ENCODE measurements at places on chromosomes 12 and 14.

DNA sequence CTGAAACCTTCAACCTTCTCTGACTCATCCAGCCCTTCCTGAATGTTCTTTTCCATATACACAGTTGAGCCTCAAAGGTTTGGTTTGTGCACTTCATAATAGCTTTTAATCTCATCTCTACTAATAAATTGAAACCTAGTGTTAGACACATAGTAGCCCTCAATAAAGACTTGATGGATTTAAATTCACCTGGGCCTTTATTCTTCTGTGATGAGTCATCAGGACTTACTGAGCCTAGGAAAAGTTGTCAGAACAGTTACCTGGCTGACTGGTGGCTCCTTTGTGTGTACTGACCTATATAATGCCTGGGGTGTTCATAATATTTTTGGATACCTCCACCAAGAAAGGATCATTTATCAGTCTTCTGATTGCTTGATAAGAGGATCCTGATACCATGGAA lies 86.4 kb upstream of the NTF3 start:
- no peak for DNase-seq

DNA sequence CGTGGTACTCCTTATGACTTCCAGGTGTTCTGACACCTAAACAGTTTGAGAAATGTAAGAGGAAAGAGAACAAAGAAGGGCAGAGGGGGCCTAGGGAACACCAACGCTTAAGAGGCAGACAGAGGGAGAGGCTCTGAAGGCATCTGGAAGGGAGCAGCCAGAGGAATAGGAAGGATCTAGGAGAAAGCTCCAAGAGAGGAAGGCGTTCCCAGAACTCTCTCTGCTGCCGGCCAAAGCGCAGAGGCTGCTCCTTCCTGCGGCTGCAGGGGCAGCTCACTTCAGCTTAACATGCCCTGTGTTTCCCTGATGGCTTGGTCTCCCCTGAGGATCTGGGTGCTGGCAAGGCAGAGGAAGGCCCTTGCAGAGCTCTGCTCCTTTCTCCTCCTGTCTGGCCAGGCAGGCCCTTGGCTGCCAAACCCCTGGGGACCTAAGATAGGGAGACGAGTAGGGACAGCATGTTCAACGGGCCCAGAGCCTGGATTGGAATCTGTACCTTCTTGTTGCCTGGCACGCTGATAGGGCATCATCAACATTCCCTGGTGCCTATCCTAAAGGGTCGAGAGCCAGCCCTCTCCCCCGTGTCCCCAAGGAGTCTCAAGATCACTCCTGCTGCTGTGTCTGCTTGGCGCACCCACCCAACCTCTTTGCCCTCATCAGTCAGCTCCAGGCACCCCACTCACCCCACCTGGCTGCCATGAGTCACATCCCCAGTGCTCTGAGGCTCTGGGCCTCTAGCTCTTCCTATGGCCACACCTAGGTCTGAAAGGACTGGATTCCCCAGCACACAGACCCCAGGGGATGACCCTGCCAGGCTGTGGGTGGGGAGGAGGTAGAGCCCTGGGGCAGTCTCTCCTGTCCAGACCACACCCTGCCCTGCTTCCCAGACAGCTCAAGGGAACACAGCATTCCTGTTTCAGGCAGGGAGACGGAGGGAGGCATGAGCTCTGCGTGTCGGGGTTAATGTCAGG lies 45.6 kb downstream of the LTBP2 start:
- DNase-seq: no peak

GRCh38 chr14:77574446-77575115 lies 41.9 kb downstream of the SPTLC2 start:
- no peak for DNase-seq

DNA sequence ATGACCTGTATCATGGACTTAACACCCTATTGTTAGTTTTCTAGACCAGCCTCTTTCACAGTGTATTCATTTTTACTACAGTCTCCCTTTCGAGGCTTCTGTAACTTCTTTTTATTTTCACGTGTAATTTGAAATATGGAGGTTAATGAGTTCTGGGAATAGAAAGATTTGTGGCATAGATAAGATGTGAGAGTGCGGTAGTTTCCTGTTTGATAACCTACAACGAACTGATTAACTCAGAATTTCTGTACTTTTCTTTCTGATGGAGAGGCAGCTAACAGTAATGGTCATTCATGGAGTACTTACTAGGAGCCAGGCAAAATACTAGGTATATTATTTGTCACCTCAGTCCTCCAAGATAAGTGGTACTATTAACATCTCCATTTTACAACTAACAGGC lies 21.2 kb downstream of the POLR3B start:
- no peak for DNase-seq

DNA sequence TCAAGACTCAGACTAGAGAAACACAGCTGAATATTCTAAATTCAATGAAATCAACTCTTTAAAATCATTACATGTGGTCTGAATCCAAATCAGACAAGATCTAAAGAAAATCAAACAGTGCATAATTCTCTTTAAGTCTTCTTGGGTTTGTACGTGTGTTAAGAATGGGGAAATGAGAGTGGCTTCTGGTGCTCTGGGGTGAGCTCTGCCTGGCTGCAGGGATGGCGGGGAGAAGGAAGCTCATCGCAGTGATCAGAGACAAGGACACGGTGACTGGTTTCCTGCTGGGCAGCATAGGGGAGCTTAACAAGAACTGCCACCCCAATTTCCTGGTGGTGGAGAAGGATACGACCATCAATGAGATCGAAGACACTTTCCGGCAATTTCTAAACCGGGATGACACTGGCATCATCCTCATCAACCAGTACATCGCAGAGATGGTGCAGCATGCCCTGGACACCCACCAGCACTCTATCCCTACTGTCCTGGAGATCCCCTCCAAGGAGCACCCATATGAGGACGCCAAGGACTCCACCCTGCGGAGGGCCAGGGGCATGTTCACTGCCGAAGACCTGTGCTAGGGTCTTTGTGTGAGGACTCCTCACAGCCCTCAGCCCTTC lies 20.9 kb downstream of the SENP1 start:
- DNase-seq: no peak

DNA sequence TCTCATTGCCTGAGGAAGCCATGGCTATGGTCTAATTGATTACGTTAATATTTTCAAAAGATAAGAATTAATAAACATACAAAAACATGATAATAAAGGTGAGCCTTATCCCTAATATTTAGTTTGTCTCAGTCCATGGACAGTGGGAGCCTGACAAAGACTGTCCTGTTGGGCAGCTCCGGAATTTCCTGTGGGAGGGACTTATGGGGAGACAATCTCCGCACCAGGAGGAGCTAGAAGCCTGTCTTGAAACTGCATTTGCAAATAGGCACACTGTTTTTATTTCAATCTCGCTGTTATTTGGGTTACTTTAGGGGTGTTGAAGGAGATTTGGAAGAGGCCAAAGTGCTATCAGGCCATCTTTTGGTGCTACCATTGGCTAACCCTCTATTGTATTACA lies 50.8 kb upstream of the ZDHHC17 start:
- DNase-seq: no peak

GRCh38 chr12:108778053-108778452 lies 46.7 kb upstream of the CORO1C start:
- DNase-seq: no peak

DNA sequence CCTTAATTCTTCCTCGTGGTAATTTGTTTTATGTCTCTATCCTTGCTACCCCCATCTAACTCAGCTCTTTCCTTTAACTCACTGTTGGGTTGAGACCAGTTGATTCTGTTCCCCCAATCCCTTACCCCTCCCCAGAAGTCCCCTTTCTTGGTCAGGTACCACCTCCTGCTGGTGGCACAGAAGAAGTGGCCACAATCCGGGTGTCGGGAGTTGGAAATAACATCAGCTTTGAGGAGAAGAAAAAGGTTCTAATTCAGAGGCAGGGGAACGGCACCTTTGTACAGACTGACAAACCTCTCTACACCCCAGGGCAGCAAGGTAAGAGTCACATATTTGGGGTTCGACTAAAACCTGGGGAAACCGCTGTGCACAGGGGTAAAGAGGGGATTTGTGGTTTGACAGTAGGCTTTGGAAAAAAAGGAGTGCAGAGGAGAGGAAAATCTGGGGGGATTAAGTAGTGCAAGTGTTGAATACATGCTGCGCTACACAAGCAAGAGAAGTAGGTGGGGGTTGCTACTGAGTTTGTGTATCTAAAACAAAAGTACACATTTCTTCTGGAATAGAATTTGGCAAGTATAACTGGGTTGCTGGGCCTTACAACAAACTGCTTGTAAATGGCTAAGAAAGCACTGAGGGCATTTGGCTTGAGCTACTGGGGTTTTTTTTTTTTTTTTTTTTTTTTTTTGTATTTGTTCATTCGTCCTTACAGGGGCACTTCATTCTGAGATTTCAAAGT lies 1.3 kb downstream of the A2ML1 start:
- peak; percentile 34 for DNase-seq

- no peak for DNase-seq
Measured at GRCh38 chr14:103056322-103057027, 874 bp downstream of the CDC42BPB start.

GRCh38 chr12:29593001-29593400 lies 95.5 kb upstream of the OVCH1 start:
- DNase-seq: no peak

GRCh38 chr12:127162902-127163301 lies 1104.1 kb upstream of the TMEM132C start:
- no peak for DNase-seq

DNA sequence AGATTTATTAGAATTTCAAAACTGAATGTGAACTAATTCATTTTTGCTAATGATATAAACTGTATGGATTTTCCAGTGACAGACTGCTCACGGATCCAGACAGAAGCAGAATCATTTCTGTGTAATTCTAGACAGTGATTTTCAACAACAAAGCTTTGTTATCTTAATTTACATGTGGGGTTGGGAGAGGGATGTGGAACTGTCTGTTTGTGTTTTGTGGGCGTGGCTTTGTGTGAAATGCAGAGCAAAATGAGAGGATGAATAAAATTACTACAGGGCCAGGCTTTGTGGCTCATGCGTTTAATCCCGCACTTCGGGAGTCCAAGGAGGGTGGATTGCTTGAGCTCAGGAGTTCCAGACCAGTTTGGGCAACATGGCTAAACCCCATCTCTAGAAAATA lies 834.7 kb downstream of the GALC start:
- no peak for DNase-seq

DNA sequence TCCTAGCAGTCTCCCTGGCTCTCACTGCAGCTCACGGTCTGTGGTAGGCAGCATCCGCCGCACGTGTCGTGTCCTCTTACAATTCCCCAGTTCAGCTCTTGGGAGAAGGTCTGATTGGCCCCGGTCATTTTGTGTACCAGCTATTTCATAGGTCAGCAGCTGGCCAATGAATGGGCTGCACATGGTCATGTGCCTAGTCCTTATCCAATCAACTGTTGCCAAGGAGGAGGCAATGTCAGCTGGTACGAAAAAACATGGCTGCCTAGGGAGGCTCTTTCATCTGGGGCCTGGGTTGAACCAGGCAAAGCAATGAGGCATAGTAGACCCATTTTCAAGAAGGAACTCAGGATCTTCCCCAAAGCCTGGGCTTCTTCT lies 46.1 kb downstream of the RNFT2 start:
- DNase-seq: no peak

DNA sequence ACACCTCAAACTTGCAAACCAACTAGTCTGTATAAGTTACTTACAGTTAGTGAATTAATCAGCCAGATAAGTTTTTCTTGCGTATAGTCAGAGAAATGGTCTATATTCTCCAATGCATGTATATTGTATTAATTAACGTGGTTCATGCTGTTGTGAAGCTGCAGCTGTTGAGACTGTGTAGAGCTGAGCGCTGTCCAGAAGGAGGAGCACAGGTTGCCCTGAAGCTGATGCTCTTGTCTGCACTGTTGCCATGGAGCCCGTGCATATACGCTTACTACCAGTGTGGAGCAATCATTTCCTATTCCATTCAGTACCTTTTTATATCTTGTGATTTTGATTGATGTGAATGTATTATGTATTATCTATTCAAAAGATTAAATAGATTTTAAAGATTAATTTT lies 74.3 kb upstream of the ARID2 start:
- DNase-seq: no peak

DNA sequence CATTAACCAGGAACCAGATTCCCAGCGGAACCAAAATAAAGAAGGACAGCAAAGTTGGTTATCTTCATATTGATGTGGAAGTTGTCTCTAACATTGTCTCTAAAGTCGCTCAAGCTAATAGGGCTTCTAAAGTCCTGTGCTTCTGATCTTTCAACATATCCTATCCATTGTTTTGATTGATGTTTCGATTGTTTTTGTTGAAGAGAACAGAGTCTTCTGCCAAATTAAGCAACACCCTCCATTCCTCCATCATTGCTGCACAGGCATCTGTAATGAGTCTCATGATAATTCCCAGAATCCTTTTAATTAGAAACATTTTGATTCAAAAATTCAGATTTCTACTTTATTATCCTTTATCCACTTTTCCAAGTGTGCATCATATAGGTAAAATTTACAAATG lies 71.6 kb upstream of the AVPR1A start:
- DNase-seq: no peak

DNA sequence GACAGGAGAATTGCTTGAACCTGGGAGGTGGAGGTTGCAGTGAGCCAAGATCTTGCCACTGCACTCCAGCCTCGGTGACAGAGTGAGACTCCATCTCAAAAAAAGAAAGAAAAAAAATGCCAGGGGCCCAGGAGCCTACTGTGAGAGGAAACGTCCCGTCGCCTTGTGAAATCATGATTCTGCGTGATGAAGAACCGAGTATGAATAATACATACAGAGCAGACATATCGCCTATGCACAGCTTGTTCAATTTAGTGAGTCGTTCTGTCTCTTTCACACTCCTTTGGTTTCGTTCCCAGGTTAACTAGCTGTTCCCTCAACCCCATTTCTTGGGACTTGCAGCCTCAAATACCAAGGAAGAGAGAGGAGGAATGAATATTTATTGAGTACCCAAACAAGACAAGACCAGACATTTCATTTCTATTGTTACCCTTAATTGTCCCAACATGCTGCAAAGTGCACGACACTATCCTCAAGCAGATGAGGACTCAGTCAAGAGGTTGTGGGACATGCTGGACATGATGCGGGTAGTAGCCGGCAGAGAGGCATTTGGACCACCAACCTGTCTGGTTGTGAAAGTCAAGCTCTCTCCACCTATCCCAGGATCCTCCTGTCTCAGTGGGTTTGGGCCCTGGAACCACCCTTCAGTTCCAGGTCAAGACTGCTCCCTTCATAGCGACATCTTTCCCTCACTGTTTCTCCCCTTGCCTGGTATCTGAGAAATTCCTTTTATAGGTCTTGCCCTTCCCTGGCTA lies 8.6 kb upstream of the CD27 start:
- no peak for DNase-seq

DNA sequence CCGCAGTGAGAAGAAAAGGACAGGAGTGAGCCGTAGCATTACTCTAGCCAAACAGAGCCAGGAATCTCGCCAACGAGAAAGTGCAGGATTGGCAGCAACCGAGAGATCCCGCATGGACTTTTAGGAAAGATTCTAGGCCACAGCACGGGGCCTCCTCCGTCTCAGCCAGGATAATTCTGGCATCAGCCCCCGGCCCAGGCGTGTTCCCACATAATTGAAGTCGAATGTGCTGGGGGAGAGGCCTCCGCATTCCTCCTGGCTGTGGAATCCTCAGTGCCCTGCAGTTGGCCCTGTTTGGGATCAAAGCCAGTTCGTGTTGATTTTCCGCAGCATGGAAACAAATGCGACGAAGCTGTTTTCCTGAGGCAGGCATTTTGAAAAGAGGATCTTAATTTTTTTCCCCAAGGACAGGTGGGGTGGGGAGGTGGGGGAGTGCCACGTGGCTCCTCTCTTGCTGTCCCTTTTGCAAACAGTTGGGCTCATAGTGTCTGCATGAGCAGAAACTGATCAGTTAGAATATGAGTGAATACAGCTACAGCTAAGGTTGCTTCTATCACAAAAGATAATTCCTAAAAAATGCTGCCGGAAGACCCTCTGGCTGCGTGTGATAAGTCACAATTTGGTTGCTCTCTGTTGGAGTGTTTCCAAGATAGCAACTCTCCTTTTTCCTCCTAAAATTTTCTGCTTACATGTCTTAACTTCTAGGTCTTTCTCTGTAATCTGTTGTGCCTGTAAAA lies 37.3 kb upstream of the ATXN2 start:
- peak; percentile 28 for DNase-seq
